Activated CD4-positive, alpha-beta T cell treated with anti-CD3 and anti-CD28 coated beads, Interleukin-2, amount 50 U/mL, for 24 hours (primary cell): ENCODE measurements at places on chromosomes 11 and 22.

GRCh38 chr22:35375031-35375430 is 5.9 kb upstream of the HMOX1 start:
- no peak for DNase-seq

DNA sequence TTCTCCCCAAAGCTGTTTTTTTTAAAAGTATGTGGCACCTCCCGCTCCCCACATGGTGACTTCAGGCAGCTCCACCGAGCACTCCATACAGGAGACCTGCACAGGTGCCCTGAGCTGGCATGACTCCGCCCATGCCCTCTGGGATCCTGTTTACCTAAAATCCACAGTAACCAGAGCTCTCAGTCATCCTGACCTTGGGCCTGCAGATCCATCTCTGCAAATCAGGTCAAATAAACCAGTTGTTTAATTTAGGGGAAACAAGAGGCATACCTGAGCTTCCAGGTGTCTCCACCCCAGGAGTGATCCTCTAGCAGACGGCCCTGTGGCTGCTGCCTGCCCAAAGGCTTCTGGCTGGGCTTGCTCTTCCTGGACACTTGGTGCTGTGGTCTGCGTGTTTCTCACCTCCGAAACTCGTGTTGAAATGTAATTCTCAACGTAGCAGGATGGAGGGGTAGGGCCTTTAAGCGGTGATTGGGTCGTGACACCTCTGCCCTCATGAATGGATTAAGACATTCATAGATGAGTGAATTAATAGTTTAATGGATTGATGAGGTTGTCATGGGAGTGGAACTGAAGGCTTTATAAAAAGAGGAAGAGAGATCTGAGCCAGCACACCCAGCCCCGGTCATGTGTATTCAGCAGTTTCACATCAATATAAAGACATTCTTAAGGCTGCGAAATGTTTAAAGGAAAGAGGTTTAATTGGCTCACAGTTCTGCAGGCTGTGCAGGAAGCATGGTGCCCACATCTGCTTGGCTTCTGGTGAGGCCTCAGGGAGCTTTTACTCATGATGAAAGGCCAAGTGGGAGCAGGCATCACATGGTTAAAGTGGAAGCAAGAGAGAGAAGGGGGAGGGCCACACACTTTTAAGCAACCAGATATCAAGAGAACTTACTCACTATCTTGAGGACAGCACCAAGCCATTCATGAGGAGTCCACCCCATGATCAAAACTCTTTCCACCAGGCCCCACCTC is 34.1 kb downstream of the LINC01488 start:
- no peak for DNase-seq

DNA sequence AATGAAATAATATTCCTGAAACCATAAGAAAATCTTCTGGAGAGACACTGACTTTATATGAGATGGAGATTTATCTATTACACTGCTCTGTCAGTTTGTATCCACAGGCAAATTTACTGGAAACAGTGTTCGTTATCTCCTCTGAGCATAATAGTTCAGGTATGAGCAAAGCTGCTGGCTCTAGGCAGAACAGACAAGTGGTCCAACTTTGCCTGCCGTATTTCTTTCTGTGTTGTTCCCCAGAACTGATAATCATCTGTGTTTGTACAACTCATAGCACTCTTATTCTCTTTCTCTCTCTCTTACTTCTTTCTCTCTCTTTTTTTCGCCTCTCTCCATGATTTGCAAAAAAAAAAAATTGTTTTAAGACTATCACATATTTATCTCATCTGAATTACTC is 623.8 kb upstream of the CHORDC1 start:
- no peak for DNase-seq

- no peak for DNase-seq
These were observed 8.5 kb downstream of the TMEM258 start for GRCh38 chr11:61783717-61784505.

GRCh38 chr11:32962016-32962415 is 53.7 kb upstream of the DEPDC7 start:
- DNase-seq, result no peak

GRCh38 chr22:48974443-48975315 is 853.0 kb downstream of the BRD1 start:
- DNase-seq, result no peak

- no peak for DNase-seq
These were observed 13.2 kb upstream of the MRGPRX2 start for GRCh38 chr11:19073454-19074415.

DNA sequence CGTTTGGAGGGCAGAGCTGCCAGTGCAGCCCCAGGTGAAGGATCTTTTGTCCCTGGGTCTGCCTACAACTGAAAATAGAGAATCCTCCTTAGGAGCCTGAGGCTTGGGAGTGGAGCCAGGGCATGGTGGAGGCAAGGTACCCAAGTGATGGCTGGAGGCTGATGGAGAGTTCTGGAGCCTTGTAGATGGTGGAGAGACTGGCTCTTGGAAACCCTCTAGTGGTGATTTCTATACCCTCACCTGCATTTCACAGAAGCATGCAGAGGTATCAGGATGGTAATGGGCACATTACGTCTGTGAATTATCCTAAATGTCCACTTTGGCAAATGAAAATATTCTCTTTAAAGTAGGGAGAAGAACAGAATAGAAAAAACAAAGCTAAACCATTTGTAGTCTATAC is 44.4 kb downstream of the INSC start:
- no peak for DNase-seq

DNA sequence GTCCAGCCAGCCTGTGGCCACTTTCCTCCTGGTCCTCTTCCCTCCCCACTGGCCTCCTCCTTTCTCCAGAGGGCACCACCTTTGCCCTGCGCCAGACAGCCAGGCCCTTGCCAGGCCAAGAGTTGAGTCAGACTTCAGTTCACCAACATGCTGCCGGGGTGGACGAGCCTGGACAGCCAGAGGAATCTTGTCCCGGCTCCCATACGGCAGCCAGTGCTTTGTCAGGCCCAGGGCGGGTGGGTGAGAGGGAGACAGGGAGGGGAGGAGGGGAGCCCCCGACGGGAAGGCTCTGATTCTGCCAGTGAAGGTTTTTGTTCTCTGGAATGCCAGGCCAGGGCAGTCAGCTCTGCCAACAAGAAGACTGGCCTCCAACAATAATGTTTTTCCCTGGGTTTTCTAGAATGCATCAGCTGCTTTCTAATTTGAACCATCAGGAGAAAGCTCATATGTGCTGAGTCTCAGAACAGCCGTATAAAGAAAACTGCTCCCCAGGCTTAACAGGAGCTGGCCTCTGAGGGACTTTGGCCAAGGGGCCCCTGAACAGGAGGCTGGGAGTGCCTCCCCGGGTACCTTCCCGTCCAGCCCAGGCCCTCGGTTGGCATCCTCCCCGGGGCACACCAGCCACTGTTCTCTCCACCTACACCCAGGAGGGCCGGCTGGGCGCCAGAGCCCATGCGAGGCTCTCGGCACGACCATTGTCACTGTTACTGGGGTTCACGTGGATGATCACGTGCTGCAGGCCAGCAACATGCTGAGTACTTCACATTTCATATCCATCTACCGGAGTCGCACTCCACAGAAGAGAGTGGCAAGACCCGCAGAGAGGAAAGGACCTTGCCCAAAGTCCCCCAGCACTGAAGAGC is 28.6 kb downstream of the LIF start:
- no peak for DNase-seq

DNA sequence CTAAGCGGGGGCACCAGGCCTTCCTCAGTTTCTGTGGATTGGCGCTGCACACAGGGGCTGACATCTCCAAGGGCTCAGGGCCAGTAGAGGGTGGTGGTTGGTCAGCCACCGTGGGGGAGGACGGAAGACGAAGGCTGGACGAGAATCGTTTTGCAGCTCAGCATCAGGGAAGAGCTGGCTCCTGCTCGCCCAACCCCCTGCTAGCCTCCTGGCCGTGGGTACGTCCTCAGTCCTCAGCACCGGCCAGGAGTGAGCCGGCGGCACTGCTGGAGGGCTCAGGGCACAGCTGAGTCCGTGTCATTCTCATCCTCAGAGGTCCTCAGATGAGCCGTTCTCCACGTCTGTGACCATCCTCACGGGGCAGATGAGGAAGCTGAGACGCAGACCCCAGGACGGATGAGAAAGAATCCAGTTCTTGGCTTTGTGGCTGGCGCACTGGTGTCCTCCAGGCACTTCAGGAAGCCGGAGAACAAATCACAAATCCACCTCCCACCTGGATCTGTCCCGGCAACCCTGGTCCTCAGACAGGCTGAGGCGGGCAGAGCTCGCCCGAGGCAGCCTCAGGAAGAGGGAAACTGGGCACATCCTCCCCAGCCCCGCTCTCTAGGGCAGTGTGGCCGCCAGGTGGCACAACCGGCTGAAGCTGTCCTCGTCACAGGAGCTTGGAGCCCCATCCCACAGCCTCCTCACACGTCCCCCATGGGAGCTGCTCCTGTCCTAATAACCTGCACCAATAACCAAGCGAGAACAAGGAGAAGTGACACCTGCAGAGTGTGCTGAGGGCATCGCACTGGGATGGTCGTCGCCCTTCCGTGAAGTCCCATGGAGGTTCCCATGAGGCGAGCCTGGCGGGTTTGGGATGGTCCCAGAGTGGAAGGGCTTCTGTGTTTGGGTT is 393.7 kb downstream of the BRD1 start:
- no peak for DNase-seq

DNA sequence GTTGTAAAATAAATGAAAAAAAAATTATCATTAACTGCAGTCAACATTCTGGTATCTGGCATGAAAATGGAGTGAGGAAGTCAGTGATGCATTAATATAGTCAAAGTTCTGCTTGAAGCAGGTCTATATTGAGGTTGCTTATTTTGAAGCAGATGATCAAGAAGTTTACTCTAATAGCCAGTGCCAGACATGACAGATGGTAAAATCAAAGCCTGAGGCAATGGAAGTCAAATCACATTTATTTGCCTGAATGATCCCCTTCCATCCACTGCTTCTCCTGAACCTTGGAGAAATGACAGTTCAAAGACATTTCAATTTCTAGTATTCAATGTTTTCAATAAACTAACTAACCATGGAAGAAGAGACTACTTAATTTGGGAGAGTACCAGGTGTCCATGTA is 430.0 kb downstream of the FAM181B start:
- no peak for DNase-seq

- DNase-seq, result no peak
These were observed 148.6 kb downstream of the IGLL1 start for GRCh38 chr22:23431337-23432072.

GRCh38 chr22:17777005-17777716 is 2.9 kb upstream of the BID start:
- peak; percentile 34 for DNase-seq

DNA sequence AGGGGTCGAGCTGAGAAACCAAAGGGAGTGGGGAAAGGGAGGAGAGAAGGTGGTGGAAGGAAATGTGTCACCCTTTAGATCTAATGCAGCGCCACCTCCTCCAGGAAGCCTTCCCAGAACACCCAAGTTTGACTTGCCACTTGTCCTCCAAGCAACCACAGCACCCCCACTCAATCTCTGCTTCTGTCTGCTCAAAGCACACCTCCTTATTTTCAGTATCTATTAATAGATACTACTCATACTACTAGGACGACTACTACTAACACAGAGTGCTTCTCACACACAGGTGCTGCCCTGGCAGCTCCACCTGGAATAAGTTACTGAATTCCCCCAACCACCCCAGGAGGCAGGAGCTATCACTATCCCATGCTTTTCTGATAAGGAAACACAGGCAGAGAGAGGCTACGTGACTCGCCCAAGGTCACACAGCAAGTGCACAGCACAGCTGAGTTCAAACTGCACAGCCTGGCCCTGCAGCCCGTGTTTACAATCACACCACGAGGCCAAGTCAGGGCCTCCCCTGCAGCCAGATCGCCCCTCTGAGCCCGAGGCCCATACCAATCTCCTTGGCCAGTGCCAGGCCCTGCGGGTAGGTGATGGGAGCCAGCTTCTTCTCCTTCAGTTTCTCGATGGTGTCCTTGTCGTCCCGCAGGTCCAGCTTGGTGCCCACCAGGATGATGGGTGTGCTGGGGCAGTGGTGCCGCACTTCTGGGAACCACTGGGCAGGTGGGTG is 13.2 kb downstream of the RAC2 start:
- DNase-seq, result peak; percentile 77

DNA sequence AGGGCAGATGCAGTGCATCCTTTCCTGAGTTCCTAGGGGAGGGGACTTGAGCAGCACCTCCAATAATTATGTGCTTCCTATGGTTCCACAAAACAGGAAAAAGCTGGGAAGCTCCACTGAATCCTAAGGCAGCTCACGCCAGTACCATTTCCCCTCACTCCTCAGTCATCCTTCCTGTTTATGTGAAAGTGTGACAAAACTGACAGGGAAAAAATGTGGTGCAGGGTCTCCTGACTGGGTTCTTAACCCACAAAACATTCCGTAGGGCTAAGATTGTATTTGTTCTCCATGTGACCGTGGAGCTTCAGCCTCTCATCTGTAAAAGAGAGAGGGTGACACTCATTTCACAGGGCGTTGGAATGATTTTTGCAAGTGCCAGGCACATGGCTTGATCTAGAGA is 12.2 kb upstream of the LYVE1 start:
- DNase-seq, result no peak

GRCh38 chr11:83427501-83427900 is 141.3 kb upstream of the CCDC90B start:
- no peak for DNase-seq

DNA sequence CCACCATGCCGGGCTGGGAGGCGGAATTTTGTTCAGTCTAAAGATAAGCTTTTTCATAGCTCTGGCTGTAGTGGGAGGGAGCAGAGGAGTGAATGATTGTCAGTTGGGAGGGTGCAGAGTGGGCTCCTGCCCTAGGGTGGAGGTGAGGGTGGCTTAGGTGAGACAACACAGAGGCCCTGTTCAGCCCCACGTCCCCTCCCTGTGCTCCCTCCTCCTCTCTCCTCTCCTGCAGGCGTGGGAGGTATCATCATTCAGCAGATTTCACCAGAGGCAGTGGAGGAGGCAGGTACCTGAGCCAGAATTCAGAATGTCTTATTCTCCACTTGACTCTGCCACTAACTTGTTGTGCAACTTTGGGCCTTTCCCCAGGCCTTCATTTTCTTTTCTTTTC is 1.7 kb upstream of the THRSP start:
- no peak for DNase-seq

GRCh38 chr11:27012234-27012921 is 18.5 kb downstream of the FIBIN start:
- no peak for DNase-seq

DNA sequence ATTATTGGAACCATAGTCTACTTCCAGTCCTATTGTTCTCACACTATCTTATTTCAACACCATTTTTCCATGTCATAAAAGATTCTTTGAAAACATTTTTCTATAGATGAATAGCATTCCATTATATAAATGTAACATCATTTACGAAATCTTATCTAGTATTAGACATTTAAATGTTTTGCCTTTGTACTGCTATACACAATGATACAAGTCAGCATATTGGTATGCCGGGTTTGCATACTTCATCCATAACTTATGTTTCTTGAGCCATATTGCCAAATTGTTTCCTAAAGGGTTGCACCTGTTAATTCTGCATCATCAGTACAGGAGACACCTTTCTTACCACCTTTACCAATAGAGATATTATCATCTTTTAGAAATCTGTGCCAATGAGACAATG is 68.2 kb downstream of the SYT13 start:
- no peak for DNase-seq
